ENCODE measurements at places on chromosomes 12 and 14.

- no peak for DNase-seq
These were observed 9.1 kb downstream of the SLC38A1 start for GRCh38 chr12:46259713-46260112.

- DNase-seq = peak; percentile 33
These were observed 36.4 kb upstream of the SMOC1 start for GRCh38 chr14:69842686-69843420.

GRCh38 chr14:102924632-102925588 is 2.4 kb downstream of the AMN start:
- no peak for DNase-seq

GRCh38 chr12:129028844-129029243 is 175.6 kb downstream of the GLT1D1 start:
- DNase-seq = no peak

DNA sequence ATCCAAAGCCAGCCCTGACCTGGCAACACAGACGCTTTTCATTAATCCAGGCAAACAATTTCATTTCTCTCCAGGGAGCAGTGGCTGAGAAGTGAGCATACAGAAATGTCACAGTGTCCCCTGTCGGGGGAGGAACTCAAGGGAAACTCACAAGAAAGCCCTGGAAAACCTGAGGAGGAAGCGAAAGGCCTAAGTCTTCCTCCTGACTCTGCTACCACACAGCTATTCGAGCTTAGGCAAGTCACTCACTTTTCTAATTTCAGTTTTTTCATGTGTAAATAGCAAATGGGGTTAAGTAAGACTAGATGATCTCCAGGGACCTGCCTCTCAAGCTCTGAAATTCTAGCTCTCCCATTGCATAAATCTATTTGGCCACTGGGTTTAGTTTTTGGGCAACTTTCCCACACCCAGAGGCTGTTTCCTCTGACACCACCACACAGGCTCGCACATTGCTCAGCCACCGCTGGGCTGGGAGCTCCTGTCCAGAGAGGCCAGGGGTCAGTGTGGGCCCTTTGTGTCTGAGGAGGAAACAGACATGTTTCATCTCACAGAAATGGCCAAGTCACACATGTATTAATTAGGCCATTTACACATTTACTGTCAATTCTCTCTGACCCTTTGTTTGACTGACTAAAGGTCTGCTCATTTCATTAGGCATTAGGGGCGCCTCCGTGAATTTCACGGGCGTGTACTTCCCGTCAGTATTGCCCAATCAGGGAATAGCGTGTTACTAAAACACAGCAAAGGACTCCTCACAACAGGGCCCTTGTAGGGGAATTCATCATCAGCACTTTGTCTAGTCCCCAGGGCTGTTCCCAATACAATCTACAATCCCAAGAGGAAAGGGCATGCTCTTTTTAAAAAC is 9.8 kb upstream of the PNMA1 start:
- DNase-seq = no peak

- no peak for DNase-seq
These were observed 6.2 kb upstream of the ZDHHC17 start for GRCh38 chr12:76757694-76758093.

- DNase-seq = peak; percentile 68
These were observed 29.2 kb downstream of the ZCCHC8 start for GRCh38 chr12:122471324-122472226.

- DNase-seq = no peak
These were observed 3.9 kb upstream of the PYGL start for GRCh38 chr14:50948205-50948604.

GRCh38 chr14:34018564-34019244 is 67.8 kb upstream of the EGLN3 start:
- no peak for DNase-seq

Measured in NCI-H1694 treated with DMSO at 0.1 percent for 48 hours (cell line).